ENCODE measurements at places on chromosomes 12 and 14.

- DNase-seq, result no peak
These were observed 15.4 kb downstream of the PXN start for GRCh38 chr12:120249875-120250795.

GRCh38 chr14:35161231-35161630 lies 38.9 kb downstream of the PRORP start:
- no peak for DNase-seq

DNA sequence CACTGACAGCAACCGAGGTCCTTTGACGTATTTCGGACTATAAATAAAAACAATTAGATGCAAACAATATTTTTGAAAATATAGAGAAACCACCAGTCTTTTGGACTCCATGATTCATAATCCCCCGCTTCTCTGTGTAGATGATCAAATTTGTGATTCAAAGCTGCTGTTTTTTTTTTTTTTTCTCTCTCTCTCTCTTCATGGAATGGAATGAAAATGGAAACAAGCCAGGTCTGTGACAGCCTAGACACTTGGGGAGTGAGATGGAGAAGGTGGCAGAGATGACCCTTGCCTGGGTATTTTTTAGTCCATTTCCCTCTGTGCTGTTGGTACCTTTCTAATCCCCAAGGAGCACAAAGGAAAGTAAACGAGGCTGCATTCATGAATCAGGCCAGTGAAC lies 248.5 kb downstream of the GLT1D1 start:
- DNase-seq, result no peak

DNA sequence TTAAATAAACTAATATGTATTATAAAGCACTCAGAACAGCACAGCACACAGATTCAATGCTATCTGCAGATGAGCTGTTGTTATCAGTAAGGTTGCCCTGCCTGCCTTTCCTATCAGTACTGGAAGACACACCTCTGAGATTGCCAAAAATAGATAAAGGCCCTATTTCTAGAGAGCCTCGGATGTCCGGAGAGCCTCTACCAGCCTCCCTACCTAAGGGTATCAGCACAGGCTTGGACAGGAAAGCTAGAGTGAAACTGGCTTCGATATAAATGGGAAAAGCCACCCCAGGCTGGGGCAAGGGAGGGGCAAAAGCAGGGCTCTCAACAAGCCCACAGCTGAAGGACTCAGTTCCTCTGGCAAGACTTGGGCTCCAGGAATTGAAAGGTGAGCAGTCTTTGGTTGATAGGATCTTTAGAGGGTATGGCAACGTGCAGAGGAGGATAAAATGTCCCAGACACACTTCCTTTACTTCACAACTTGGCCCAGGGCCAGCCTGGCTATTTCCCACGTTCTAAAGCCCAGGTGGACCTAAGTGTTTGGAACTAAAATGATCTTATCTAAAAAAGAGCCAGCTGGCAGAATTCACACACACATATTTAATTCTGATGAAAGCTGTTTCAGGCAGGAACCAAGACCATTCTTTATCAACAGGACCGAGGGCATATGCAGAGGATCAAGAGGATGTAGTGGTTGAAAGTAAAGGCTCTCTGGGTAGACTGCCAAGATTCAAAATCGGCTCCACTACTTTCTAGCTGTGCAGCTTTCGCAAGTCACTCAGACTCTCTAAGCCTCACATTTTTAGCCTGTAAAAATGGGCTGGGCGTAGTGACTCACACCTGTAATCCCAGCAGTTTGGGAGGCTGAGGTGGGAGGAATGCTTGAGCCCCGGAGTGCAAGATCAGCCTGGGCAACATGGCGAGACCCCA lies 37.8 kb upstream of the ITPR2 start:
- peak; percentile 92 for DNase-seq

DNA sequence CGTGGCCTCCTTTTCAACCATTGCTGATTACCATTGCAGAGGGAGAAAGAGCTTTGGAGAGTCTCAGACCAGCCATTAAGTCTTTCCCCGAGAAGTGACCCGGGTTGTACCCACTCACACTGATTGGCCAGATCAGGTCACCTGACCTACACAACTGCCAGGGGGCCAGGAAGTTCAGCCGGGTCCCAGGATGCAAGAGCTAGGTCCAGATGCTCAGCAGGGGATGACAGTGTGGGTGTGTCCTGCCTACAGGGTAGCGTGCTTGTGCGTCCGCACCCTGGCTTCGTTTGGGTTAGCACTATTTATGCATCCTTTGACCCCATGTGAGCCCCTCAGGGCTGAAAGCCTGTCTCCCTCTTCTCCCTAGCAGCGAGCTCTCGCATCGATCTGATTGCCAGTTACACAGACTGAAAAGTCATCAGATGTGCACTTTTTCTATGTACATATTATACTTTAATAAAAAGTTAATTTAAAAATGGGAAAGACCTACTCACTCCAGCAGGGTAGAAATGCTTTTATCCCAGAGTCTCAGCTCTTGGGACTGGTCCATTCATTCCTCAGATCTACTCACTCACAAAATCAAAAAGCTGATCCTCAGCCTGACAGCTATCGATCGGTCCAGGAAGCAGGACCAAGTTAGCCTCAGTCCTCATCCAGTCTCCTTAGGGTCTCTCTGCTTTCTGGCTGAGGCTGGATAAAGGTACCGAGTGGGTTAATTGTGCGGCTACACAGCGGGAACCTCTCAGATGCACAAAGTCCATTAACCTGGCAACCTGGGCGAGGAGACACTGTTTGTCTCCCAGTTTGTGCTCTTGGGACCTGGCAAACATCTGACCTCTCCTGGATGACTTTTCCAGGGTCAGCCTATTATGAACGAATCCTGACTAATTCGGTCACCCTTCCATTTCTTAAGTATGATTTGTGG lies 68.0 kb downstream of the SERPINA3 start:
- DNase-seq, result no peak

DNA sequence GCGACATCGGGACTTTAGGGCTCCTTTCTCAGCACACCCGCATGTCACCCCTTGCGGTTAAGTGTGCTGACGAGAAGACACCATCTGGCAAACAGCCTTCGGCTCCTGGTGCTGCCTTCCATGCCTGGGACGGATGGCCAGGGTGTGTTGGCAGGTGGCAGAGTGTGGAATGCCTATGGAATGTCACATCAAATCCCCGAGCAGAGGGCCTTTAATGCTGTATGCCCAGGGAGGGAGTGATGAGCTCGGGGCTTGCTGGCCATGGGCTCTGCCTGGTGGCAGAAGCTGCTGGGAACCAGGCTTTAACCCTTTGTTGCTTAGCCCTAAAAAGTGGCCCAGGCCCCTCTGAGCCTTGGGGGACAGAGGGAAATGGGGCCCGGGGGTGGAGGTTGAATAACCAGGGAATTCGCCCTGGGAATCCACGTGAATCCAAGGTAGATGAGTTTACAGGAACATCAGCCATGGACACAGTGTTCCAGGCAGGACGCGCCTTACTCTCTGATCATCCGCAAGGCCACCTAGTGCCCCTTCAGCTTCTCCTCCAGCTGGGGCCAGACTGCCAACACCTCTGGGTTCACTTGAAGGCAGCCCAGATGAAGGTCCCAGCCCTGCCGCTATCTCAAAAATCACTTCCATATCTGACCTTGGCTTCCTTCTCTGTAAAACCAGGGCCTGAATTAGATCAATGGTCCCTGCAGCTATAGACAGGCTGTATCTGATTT lies 17.4 kb downstream of the FAM181A start:
- peak; percentile 80 for DNase-seq

DNA sequence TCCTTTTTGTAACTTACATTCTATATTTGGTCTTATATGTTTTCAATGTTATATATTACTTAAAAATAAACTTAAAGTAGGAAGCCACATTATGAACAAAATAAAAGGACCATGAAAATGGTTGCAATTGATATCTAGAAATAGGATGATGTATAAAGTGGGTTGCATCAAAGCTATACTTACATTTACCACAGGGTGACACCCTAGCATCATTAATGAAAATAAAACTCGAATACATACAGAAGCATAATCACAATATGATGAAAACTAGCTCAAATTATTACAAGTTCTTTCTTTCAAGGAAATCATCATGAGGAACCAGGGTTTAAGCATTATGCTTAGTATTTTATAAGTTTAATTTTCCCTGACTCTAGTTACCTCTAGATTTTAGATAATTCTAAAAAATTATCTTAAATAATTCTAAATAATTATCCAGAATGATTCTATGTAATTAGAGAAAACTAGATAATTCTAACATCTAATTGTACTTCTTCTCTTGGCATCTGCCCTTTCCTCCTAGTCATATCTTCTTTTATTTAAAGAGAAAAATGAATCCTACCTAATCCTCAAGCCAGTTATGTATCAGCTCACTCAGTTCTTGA lies 31.2 kb downstream of the TAS2R7 start:
- DNase-seq, result peak; percentile 15

GRCh38 chr14:76133103-76133502 lies 18.6 kb upstream of the GPATCH2L start:
- DNase-seq, result no peak

DNA sequence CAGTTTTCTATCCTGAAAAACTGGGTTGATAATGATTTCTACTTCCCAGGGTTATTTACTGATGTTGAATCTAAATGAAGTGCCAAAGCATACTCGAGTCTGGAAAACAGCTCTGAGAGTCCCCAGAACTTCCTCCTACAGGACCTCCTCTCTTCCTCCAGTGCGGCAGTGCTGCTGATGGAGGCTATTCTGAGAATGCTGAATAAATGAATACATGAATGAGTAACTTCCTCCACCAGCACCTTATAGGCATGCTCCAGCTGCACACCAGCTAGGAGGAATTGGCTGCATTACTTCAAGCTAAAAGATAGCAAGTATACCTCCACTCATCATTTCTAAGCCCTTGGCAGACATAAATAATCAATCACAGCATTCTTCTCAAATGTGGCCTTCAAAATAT lies 448.8 kb upstream of the CCDC196 start:
- no peak for DNase-seq

DNA sequence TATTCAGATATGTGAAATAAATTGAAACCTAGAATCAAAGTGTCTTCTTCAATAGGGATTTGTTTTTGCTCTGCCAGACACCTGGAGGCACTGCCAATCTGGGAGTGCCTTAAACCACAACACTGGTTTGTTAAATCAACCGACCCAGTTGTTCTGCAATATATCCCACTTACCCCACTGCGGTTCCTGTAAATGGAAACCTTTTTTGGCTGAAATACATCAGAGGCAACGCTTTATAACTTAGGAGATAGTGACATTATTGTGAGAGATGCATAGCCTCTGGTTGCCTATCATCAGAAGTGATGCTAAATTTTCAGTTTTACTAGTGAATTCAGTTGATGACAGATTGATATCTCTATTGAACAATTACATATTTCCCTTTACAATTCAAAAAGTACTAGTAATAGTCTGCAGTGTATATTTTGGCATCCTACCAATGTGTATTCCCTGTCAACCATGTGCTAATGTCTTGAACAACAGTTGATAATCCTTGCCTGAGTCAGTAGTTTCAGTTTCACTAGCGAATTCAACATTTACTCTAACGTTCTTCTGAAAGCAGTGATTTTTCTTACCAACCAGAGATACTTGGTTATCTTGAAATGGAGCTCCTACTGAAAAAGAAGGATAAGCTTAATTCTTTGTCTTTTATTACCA lies 30.5 kb downstream of the PPP2R5C start:
- DNase-seq, result peak; percentile 79

GRCh38 chr14:37202812-37203211 lies 5.1 kb downstream of the MIPOL1 start:
- no peak for DNase-seq

GRCh38 chr12:120237360-120238171 lies 28.0 kb downstream of the PXN start:
- DNase-seq, result peak; percentile 89

- no peak for DNase-seq
These were observed 152.7 kb upstream of the EEA1 start for GRCh38 chr12:93081810-93082165.

DNA sequence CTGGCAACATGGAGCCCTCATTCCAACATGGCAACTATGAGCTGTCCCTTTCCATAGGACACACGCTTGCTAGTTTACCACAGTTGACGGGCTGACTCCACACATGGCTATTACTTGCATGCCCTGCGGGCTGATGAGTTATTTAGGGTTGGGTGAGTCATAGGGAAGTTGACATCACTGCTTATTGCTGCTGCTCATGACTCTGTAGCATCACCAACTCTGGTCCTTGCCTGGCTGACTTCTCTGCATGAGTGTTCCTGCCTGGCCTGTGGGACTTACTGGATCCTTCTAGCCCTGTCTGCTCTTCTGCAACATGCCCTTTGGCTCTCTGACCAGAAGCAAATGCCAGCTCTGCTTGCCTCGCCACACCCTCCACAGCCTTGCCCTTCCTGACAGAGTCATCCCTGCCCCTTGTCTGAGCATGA lies 199.5 kb downstream of the ANO6 start:
- no peak for DNase-seq
